ENCODE measurements at places on chromosomes 5 and 9.

GRCh38 chr5:150350524-150351344 is 6.8 kb upstream of the TCOF1 start:
- DNase-seq = peak; percentile 29

DNA sequence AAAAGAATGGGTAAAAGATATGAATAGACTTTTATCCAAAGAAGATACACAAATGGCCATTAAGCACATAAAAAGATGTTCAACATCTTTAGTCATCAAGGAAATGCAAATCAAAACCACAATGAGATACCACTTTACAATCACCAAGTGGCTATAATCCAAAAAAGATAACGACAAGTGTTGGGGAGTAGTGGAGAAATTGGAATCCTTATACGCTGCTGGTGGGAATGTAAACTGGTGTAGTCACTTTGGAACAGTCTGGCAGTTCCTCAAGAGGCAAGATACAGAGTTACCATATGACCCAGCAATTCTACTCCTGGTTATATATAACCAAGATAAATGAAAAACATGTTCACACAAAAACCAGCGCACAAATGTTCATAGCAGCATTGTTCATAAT is 234.9 kb downstream of the SPATA31D1 start:
- DNase-seq = peak; percentile 41

DNA sequence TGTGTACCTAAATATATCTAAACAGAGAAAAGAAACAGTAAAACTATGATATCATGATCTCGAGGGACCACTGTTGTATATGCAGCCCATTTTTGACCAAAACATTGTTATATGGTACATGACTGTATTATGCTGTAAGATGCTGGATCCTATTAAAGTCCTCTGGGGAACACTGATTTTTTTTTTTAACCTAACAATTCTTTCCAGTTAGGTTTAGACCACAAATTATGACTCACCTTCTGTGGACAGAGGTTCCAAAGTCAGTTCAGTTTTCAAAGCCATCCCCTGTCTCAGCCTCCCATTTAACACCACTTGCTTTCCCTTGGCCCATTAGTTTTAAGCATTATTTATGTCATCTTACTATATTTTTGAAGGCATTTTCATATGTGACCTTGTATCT is 27.1 kb downstream of the TRMO start:
- DNase-seq = no peak

DNA sequence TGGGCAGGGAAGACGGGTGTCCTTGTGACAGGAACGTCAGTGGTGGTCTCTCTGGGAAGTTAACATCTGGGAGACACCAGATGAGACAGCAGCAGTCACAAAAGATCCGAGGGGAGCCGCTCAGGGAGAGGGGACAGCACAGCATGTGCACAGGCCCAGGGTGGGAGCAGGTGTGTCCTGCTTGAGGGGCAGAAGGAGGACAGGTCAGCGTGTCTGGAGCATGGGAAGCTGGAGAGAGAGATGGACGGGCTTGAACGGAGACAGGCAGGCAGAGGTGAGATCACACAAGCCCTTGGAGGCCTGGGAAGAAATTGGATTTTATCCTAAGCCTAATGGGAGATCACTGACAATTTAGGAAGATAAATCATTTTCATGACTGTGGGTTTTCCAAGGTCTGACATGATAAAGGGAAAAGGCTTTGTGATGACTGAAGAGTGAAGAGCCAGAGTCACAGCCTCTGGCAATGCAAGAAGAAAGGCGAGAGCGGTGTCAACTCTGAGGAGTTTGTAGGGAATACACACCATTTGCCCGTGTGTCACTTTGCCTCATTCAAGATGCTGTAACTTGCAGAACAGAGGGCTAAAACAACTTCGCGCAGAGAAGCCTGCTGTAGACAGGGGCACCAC is 88.3 kb downstream of the FSTL4 start:
- no peak for DNase-seq

- no peak for DNase-seq
These were observed 52.8 kb downstream of the VAV2 start for GRCh38 chr9:133939171-133939785.

DNA sequence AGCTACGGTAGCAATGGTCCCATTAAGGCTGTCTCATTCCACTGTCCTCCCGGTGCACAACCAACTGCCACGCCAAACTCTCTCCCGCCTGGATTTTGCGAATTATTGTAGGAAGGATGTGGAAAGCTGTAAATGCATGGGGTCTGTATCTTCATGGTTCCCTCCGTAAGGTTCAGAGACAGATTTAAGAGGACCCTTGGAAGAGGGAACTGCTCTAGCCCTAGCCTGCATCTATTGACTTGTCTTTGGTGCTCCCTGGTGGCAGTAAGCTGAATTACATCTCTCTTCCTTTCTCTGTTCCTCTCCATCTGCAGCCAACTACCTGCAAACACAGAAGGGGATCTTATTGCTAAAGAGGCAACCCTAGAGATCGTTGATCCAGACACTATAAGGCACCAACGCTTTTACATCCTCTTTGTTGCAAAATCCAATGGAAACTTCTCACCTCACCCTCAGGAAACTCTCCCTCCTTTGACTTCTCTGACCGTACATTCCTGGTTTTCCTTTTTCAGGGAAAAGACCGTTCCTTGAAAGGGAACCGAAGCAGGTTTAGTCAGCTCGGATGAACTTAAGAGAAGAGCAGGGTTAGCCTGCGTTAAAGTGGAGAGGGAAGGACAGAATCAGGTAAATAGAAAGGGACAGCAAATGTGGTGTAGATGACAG is 11.9 kb downstream of the CAPSL start:
- no peak for DNase-seq

- DNase-seq = no peak
These were observed 479.5 kb upstream of the TNC start for GRCh38 chr9:115597330-115597895.

- DNase-seq = no peak
These were observed 22.7 kb upstream of the PCA3 start for GRCh38 chr9:76741524-76741923.

DNA sequence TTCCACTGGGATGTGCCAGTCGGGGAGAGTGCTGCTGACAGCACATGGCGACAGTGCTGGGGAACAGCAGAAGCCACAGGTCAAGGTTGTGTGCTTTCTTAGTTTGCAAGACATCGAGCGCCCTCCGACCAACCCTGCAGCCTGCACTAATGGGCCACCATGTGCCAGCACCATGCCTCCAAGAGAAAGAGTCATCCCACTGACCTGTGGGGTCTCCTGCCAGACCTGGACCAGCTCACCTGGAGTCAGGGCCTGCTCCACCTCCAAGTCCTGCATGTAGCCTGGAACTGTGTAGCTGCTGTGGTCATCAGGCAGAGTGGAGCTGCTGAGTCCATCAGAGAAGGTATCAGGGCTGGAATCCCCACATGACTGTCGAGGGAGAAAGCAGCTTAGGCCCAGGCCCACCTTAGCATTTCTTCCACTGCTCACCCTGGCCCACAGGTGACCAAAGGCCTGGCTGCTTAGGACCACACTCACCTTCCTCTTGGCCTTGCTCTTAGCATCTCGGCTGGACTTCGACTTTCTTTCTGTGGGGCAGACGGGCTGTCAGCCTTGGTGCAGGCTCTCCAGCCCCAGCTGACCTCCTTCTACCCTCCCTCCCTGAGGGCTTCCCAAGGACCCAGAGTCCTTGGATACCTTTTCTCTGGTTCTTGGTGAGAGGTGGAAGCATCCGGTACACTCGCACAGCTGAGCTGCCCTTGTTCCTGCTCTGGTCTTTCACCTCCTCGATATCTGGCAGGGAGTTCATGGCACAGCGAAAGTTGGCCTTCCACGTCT is 4.1 kb downstream of the IRF1 start:
- DNase-seq = no peak

- DNase-seq = no peak
These were observed 49.9 kb downstream of the CDO1 start for GRCh38 chr5:115766608-115767007.

DNA sequence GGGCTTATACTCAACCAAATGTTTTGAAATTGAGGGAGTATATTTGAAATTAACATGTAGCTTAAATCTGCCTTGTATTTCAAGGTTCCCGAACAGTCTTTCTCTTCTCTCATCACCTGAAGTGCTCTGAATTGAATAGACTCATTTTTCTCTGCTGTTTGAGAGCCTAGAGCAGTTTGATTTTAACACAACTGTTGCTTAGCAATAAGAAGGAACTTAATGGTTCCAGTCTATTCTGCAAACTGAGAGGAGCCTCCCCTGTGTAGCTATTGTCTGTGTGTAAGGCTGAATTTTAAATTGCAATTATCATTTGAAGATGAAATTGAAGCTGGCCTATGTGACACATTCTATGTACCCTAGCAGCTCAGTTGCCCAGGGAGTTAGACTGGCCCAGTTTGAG is 87.1 kb upstream of the CKMT2 start:
- no peak for DNase-seq

DNA sequence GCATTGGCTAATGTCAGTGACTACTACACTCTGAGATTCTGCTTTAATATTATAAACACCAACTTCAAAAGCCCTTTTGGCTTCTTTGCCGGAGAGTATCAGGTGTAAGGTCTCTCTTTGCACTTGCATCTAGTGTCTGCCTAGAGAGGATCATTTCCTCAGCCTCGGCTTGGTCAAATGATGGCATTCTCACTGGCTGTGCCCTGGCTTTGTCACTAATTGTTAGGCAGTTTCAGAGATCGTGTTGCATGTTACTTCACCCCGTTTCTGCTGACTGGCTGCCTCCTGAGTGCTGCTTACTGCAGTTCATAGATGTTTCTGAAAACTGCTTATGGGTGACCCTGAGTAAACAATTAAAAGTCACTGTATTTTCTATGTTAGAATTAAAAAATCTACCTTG is 48.8 kb downstream of the SLC1A3 start:
- no peak for DNase-seq
